ENCODE measurements at places on chromosomes 3 and 15.

DNA sequence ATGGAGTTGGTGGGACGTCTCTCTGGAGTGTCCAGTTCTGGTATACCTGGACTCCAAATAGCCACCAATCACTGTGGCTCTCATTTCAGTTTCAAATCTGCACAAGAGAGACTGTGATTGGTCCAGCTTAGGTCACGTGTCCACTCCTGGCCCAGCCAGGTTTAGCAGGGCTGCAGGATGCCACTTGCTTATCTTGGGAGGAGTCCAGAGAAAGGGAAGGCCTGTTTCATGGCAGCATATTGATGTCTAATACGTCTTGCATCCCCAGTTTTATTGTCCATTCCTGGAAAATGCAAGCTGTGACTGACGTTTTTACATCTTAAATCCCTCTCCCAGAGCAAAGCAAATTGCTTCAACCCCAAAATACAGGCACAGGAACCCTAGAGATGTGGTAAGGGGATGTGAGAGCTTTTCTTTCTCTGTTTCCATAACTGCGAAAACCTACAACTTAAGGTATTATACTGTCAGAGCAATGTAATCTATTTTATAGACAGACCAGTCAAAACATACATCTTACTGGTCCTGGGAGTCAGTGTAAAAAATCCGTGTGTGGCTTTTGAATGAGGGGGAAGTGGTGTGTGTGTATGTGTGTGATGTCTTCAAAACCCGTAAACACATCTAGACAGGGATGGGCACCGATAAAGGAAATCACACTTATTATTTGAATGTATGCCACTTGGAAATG lies 274.4 kb downstream of the TLE3 start:
- DNase-seq = no peak

- DNase-seq = no peak
These were observed 509.5 kb downstream of the TBL1XR1 start for GRCh38 chr3:176687754-176688153.

GRCh38 chr15:70101459-70102113 lies 3.9 kb upstream of the TLE3 start:
- no peak for DNase-seq

GRCh38 chr3:177318559-177318958 lies 121.3 kb upstream of the TBL1XR1 start:
- DNase-seq = no peak

- DNase-seq = peak; percentile 40
These were observed at the start of the genes CLCN2 and POLR2H for GRCh38 chr3:184361532-184361931. Gene CLCN2 (minus strand): TSS chr3:184361605. CDS start chr3:184361479, 126 bp downstream. Gene POLR2H (plus strand): TSS chr3:184361710. CDS start chr3:184363493, 1,783 bp downstream.
